ENCODE measurements at places on chromosomes 4 and X.
A peak's percentile ranks its signal among the peaks of the same experiment; 100 is the strongest.

DNA sequence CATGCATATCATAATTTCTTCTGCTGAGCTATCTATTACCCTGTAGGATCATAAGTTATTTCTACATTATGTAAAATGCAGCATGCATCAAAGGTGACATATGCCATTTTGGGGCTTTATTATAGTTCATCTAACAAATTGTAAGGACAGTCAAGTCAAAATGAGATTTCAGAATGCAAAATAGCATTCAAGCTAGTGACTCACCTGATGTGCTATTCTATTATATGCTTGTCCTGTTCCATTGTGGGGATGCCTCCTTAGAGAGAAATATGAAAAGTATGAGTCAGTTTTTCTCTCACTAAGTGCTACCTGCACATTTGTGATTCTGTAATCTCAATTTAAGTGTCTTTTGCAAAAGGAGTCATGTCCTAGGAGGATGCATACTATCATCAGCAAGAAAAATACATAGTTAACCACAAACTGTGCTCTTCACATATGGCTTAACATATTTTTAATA, 647.0 kb upstream of the PCDH10 start:
- DNase-seq = no peak

- no peak for DNase-seq
Observed at GRCh38 chrX:46670316-46670715, 88.6 kb downstream of the SLC9A7 start.

DNA sequence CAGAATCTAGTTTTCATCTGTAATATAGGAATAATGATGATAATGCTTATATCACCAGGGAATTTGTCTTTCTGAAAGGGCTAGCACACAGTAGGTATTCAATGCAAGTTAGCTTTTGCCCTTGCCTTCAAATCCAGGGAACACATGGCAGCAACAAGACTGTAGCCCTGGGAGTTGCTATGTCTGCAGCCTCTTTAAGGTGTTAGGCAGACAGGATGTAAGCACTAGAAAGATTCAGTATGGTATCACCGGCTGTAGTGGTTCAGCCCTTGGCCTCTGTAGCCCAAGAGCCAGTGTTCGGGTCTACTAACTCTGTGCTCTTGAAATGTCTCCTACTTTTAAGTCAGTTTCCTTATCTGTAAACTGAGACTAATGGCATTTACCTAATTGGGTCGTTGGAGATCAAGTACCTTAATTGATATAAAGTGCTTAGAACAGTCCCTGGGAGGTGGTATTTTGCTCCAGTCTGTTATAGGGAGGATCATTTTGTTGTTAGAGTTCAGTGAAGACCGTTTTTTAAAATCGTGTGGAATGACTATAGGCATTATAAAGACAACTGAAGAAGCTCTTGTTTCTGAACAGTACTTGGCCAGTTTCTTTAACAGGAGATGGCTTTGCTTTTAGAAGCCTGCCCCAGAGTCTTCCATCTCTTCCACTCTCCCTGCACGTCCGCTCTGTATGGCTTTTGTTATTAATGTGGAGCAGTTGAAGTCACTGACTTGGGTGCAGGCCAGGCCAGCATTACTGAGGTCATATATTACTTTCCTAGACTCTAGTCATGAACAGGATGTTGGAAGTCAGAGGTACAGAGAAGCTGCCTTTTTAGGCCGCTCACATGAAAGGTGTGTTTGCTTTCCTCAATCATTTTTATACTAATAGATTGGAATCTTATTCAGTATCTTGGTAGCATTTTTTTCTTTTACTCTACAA, 44.8 kb downstream of the GAB1 start:
- peak; percentile 73 for DNase-seq

DNA sequence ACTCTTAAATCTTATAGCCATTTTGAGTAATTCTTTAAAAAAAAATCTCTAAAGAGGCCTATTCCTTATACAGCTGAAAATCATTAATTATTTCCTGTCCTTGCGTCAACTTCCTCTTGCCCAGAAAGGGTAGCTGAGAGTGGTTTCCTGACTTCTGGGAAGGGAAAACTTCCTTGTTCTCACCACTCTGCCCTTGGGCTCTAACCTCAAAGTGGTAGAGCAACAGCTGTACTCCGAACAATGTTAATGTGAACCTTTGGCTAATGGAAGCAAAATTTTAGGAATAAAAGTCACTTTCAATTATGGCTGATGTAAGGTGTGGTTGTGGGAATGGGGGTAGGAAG, 15.3 kb downstream of the KLHL2 start:
- no peak for DNase-seq

DNA sequence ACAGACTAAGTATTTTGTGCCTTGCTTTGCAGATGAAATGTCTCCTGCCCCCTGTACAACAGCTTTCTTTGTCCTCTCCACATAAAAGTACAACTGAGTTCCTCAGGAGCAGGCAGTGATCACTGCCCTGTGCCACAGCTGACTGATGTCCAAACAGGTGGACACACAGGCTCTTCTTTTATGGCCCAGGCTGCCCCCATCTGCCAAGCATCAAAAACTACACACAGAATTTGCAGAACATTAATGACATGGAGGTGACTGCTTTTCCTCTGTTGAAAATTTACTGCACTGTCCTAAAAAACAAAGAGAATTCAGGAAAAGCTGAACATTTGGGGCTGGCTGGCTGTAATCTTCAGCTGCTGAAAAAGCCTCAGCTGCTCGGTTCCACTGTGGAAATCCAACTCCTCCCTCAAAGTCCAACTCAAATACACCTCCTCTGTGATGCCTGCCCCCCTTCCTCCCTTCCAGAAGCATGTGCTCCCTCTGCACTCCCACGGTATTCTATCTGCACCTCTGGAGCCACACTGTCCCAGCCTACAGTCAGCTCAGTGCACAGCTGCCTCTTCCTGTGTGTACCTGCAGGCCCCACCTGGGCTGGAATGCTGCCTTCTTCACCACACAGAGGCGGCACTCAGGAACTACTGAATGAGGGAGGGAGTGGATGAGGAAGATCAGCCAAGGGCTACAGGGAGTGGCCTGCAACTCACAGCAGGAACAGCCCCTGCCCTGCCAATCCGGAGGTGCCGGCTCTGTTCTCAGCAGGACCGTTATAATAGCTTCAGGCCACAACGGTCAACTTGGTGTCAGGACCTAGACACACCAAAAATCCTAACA, 10.3 kb downstream of the AFAP1 start:
- no peak for DNase-seq

- DNase-seq = peak; percentile 71
Observed at GRCh38 chr4:128516301-128516969, 228.8 kb upstream of the PGRMC2 start.
